RKO (cell line): ENCODE measurements at places on chromosomes 16 and 17.

- DNase-seq = no peak
Observed at GRCh38 chr16:54602666-54603065, 316.1 kb upstream of the IRX3 start.

DNA sequence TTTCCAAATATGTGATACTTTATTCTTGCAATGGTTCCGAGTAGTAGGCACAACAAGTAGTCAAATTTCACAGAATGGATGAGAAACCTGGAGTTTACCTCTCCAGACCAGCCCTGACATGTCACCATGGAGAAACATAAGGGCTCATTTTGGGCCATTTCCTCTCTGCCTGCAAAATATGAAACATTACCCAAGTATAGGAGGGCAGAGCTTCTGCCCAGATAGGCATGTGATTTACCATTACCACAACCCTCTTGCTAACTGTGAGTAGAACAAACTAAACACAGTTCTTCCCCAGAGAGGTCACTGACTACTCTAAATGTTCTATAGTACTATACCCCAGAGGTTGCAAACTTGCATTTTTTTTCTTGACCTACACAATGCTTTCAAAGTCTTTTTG lies 15.7 kb upstream of the KPNB1 start:
- no peak for DNase-seq

DNA sequence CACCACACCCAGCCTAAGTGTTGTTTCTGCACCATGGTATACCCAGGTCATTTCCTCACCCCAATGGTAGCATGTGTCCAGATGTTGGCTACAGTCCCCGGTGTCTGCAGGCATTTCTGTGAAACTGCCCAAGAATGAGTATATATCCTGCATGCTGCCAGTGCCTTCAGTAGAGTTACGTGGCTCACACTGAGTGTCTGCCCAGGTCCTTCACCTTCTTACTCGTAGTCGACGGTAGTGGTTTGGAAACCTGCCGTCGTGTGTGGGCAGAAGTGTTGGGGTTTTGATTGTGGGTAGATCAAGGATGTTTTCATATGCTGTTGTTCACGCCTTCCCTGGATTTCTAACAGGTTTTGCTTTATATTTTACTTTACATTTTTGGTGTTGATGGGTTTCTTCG lies 16.8 kb downstream of the TCF25 start:
- DNase-seq = no peak

DNA sequence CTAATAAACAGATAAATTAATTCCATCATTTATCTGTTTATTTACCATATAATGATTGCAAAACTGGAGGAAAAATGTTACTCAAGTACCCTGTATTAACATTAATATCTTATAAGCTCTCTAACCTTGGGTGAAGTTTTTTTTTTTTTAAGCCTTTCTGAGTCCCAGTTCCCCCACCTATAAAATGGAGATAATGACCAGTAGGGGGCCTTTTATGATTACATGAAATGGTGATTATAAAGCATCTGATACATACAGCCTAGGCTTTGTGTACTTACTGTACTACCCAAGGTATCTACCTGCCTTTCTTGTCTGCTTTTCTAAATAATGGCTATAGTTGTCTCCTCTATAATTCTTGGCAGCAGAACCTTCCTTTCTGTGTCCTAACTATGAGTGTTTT lies 22.6 kb downstream of the LRRC36 start:
- peak; percentile 55 for DNase-seq

- DNase-seq = no peak
Observed at GRCh38 chr16:86305440-86305839, 204.9 kb upstream of the FOXF1 start.

- no peak for DNase-seq
Observed at GRCh38 chr17:75572713-75573539, 14.7 kb upstream of the MYO15B start.

- DNase-seq = peak; percentile 50
Observed at GRCh38 chr16:69188716-69189115, 1.8 kb downstream of the SNTB2 start.
